ENCODE measurements at places on chromosomes 16 and 17.

DNA sequence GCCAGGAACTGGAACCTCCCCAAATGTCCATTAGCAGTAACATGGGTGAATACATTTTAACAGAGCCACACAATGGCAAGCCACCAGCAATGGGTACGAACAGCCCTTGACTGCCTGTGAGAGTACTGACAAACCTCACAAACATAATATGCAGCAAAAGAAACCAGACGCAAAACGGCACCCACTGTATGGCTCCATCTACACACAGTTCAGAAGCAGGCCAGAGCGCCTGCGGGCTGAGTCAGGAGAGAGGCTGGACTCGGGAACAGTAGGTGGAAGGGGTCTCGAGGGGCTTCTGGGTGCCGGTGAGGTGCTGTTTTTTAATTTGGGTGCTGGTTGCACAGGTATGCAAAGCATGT, 77.4 kb upstream of the TOB1 start:
- DNase-seq, result no peak

DNA sequence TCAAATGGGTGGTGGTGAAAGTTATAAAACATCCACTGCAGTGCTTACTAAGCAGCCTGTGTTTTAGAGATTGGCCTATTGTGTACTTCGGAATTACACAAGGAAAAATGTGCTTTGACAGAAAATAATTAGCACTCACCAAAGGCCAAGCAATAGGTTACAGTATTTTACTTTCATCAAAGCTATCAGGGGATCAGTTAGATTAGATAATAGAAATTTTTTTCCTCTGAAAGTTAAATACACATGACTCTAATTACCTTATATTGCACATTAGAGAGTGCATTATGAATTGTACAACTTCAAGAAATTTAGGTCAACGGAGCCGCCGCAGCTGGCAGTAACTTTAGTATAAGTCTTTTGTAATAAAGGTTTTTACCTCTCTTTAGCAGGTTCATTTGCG, 232.6 kb downstream of the FTO start:
- DNase-seq, result no peak

GRCh38 chr16:77856438-77857160, 68.2 kb downstream of the VAT1L start:
- DNase-seq, result no peak

- no peak for DNase-seq
These were observed at the start of gene NXPH3 for GRCh38 chr17:49575679-49576087. NXPH3 (plus strand) TSS chr17:49575871; CDS start chr17:49576220, 349 bp downstream.

- DNase-seq, result no peak
These were observed 77.5 kb downstream of the PLXDC1 start for GRCh38 chr17:39073916-39074315.

GRCh38 chr17:51611585-51611984, 351.2 kb downstream of the UTP18 start:
- DNase-seq, result no peak

- peak; percentile 74 for DNase-seq
These were observed 45.8 kb upstream of the PVALEF start for GRCh38 chr17:81119223-81120148.

GRCh38 chr17:14454746-14455145, 153.9 kb downstream of the HS3ST3B1 start:
- DNase-seq, result no peak

- DNase-seq, result no peak
These were observed 243.1 kb downstream of the SEC14L1 start for GRCh38 chr17:77383613-77384608.
